ENCODE measurements at places on chromosomes 3 and 15.

DNA sequence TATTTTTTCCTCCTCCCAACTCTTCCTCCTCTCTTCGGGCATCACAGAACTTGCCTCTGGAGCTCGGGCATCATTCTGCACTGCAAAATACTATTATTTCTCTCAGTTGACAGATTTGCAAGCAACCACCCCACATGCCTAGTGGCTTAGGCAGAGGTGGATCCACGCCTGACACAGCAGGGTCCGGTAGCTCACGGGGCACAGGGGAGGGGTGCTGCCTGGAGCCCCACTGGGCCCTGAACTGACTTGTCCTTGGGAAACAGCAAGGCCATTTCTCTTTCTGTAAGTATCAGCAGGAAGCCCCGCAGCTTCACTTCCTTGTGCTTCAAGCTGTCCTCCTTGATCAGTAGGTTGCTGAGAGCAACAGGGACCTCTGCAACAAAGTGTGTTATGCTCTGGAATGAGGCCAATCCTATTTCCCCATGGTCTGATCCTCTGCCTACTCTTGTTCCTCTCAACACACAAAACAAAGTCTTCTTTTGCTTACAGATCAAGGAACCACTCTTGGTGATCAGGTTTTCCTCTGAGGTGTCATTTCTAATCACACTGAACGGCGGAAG is 69.1 kb downstream of the FAM174B start:
- no peaks in the 10 kb centered on the region for H3K27me3 ChIP-seq
- no peak for DNase-seq
- no peak overlapping the region for H3K27ac ChIP-seq
- H3K4me1 ChIP-seq = no peaks in the 10 kb centered on the region

DNA sequence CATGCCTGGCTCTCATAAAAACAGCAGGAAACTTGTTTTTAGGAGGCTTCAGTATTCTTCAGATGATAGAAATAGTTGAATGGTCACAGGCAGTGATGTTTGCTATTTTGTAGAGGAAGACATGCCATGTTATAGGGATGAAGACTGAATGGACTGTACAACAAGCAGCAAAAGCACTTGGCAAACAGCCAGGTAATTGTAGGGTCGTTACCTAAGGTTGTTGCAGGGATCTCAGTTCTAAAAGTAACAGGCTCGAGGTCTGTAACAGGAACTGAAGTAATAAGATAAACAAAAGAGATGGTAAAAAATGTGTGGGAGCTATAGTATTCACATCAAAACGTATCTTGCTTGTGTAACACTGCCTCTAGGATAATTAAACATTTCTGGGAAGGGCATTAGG is 116.3 kb downstream of the TFG start:
- no peak overlapping the region for H3K4me3 ChIP-seq
- H3K27ac ChIP-seq = no peak overlapping the region
- no peaks in the 10 kb centered on the region for H3K36me3 ChIP-seq

- H3K4me1 ChIP-seq = no peaks in the 10 kb centered on the region
- H3K27ac ChIP-seq = no peak overlapping the region
- H3K27me3 ChIP-seq = no peaks in the 10 kb centered on the region
These were observed 1126.0 kb downstream of the ROBO2 start for GRCh38 chr3:78165876-78166275.

DNA sequence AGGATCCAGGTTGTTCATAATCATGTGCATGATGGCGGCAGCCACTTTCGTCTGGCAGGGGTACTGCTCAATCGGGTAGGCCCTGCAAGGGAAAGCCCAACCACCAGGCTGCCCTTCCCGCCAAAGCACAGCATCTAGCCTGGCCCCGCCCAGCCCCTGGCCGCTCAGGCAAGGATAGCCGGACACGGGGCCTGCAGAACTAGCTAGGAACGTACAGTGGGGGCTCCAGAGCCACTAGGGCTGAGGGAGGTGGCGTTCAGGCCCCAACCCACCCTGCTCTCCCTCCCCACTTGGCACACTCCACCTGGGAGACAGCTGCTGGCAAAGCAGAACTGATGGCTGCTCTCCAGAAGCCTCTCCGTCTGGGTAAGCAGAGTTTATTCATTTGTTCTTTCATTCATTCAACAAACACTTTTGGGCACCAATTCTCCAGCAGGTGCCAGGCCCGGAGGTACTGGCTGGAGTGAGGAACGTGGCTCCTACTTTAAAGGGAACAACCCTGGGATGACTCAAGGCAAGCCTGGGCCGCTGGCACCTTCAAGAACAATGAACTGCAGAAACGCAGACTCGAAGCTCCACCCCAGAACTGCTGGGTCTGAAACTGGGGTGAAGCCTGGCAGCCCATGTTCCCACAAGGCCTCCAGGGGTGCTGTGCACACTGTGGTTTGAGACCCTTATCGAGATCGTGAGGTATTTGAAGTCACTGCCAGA is 7.8 kb downstream of the UROC1 start:
- no peaks in the 10 kb centered on the region for H3K4me1 ChIP-seq
- no peak for DNase-seq
- H3K36me3 ChIP-seq = no peaks in the 10 kb centered on the region
- H3K27ac ChIP-seq = no peak overlapping the region

DNA sequence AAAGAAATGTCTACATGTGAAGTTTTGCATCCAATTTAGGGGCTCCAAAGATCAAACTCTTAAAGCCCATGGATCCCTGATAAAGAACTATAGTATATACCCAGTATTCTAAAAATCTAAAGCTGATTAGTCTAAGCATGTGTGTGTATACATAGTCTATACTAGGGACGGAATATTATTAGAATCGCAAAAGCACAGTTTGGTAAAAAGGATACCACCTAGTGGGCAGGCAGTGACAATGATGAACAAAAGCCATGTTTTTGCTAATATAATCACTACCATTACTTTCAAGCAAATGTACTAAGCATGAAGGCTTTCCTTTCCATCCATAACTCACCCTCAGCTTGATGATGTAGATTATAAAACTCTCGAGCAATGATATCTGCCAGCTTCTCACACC is 16.5 kb downstream of the POLQ start:
- H3K36me3 ChIP-seq = peaks cover 3% of the 10 kb centered on the region
- H3K4me3 ChIP-seq = no peak overlapping the region
- no peaks in the 10 kb centered on the region for H3K4me1 ChIP-seq
- no peaks in the 10 kb centered on the region for H3K27me3 ChIP-seq
- no peak overlapping the region for H3K27ac ChIP-seq
- no peak for DNase-seq

DNA sequence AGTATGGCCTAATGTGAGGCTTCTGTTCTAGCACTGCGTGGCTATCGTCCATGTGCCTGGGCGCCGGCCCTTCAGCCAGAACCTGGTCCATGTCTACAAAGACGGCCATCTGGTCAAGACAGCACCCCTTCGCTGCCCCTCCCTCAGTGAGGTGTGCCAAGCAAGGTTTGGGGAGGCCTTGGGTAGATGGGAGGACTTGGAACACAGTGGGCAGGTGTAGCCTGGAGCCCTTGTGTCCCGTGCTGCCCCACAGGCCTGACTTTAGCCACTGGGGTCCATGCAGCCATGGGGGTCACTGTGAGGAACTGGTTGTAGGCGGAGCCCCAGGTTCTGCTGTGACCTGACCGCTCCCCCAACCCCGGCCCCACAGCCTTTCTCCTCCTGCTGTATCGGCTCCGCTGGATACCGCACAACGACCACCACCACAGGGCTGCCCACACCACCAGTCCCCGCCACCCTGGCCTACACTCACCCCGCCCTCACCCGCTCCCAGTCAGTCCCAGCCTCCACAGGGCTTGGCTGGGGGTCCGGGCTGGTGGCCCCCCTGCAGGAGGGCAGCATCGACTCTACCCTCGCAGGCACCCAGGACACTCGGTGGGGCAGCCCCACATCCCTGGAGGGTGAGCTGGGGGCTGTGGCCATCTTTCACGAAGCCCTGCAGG is 16.6 kb downstream of the NBEAL2 start:
- no peaks in the 10 kb centered on the region for H3K4me1 ChIP-seq
- H3K27me3 ChIP-seq = no peaks in the 10 kb centered on the region
- no peaks in the 10 kb centered on the region for H3K36me3 ChIP-seq
- DNase-seq = no peak

GRCh38 chr3:53083521-53083920 is 37.6 kb upstream of the SFMBT1 start:
- H3K4me3 ChIP-seq = no peak overlapping the region
- no peaks in the 10 kb centered on the region for H3K36me3 ChIP-seq
- peak; percentile 43 for DNase-seq
- no peaks in the 10 kb centered on the region for H3K27me3 ChIP-seq

- peaks cover 6% of the 10 kb centered on the region for H3K4me1 ChIP-seq
- H3K4me3 ChIP-seq = no peak overlapping the region
- H3K27me3 ChIP-seq = no peaks in the 10 kb centered on the region
- H3K27ac ChIP-seq = peak overlapping the region; percentile 43
- DNase-seq = peak; percentile 76
These were observed 32.0 kb downstream of the MAP4 start for GRCh38 chr3:47984075-47984728.

DNA sequence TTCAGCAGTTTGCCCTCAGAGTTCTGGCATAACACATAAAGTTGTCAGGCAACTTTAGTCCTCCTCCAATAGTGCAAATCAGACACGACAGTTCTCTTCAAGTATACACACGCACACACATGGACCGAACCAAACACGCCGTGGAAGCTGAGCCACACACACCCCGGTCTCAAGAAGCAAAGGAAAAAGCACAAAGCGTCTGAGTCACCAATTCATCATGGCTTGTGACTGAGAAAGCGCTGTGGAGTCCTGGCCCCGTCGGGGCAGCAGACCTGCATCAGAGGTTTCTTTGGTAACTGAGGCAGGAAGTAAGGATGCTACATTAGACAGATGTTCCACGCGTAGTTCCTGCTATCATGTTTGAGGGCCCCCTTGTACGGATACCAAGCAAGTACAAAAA is 85.7 kb downstream of the VGLL4 start:
- H3K27ac ChIP-seq = peak overlapping the region; percentile 95
- H3K4me1 ChIP-seq = peaks cover 54% of the 10 kb centered on the region
- peak; percentile 91 for DNase-seq
- no peaks in the 10 kb centered on the region for H3K27me3 ChIP-seq
- peaks cover 16% of the 10 kb centered on the region for H3K36me3 ChIP-seq

DNA sequence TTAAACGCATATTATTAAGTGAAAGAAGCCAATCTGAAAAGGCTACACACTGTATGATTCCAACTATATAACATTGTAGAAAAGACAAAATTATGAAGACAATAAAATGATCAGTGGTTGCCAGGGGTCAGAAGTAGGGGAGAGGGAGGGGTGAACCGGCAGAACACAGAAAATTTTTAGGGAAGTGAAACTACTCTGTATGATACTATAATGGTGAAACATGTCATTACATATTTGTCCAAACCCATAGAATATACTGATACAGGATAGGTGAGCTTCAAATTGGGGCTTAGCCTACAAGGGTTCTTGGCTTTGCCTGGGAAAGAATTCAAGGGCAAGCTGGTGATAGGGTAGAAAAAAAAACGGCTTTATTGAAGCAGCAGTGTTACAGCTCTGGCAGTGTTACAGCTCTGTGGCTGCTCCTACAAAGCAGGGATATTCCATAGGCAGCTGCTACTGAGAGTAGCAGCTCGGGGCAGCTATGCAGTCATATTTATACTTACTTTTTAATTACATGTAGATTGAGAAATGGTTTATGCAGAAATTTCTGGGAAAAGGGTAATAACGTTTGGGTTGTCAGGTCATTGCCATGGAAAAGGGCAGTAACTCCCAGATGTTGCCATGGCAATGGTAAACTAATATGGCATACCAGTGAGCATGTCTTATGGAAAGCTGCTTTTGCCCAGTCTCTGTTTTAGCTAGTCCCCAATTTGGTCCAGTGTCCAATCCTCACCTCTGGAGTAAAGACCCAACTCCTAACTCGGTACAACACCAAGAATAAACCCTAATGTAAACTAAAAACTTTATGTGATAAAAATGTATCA is 125.1 kb upstream of the SLC25A36 start:
- no peak overlapping the region for H3K4me3 ChIP-seq
- H3K4me1 ChIP-seq = no peaks in the 10 kb centered on the region
- H3K27ac ChIP-seq = no peak overlapping the region
- no peaks in the 10 kb centered on the region for H3K27me3 ChIP-seq
- no peaks in the 10 kb centered on the region for H3K36me3 ChIP-seq

GRCh38 chr15:72163719-72164118 is 33.9 kb downstream of the GRAMD2A start:
- H3K27ac ChIP-seq = no peak overlapping the region
- H3K27me3 ChIP-seq = peaks cover 4% of the 10 kb centered on the region
- no peak overlapping the region for H3K4me3 ChIP-seq

DNA sequence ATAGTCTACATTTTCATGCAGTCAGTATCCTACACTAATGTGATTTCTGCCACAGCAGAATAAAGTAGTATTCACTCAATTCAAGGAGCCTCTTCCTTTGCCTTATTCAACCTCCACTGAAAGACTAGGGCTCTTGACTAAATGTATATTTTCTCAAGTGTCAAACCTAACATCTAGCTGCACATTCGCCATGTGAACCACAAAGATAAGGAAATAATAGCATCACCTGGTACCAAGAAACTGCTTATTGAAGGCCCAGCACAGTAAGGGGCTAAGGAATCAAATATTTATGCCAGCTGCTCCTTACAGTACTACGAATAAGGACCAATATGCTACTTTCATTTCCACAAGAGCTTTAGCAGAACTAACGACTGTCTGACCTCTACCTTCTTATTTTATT is 1.3 kb downstream of the SRP14 start:
- DNase-seq = no peak
- H3K27me3 ChIP-seq = no peaks in the 10 kb centered on the region
- H3K36me3 ChIP-seq = peaks cover 30% of the 10 kb centered on the region
- H3K4me3 ChIP-seq = peak overlapping the region; percentile 74
- H3K27ac ChIP-seq = peak overlapping the region; percentile 94

DNA sequence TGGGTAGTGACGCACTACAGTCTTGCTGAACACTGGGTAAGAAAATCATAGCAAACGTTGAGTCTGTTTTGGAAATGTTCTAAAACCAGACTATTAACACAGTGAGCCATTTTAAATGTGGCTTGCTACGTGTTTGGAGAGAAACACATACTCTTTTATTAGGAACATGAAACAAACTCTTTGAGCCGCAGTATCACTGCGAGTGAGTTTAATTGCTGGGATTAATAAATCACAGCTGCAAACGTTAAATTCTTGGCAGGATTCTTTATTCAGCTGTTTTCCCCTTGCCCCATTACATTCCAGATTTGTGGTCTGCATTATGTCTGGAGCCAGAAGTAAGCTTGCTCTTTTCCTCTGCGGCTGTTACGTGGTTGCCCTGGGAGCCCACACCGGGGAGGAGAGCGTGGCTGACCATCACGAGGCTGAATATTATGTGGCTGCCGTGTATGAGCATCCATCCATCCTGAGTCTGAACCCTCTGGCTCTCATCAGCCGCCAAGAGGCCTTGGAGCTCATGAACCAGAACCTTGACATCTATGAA is 33.6 kb downstream of the BTD start:
- no peaks in the 10 kb centered on the region for H3K27me3 ChIP-seq
- H3K4me1 ChIP-seq = peaks cover 83% of the 10 kb centered on the region
- no peak overlapping the region for H3K4me3 ChIP-seq
- H3K27ac ChIP-seq = peak overlapping the region; percentile 98
